Tibial nerve (tissue), 4 donors: ENCODE measurements at places on chromosomes 1 and 21.

GRCh38 chr1:152413909-152414308 lies at the start of gene CRNN:
TSS of gene CRNN (minus strand) at chr1:152414263. CDS start at chr1:152412233, 2,030 bp downstream.
- peaks cover 6% of the 10 kb centered on the region for H3K4me1 ChIP-seq
- H3K27ac ChIP-seq = no peak within 1 kb of the TSS
- no peak for DNase-seq

DNA sequence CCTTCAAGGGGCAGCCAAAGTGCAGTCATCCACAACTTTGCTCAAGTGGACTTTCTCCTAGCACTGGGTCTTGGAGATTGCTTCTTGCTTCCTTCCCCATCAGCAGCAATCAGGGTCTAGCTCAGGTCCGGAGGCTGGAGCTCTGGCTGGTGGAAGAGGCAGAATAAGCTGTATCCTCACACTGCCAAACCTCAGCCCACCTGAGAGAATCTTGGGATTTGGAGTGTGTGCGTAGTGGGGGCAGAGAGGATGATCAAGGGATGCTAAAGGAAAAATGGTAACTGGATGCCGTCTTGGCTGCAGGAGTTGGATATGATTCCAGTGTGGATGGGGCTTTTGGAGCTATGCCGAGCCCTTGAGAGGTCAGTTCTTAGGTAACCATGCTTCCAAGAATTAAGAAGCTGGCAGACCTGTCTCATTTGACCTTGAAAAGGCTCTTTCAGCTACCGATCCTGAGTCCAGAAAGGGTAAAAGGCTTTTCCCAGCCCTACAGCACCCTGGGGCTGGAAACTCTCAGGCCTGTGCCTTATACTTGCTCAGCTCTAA lies 4.5 kb upstream of the NFASC start:
- peaks cover 20% of the 10 kb centered on the region for H3K4me1 ChIP-seq
- no peak for DNase-seq

DNA sequence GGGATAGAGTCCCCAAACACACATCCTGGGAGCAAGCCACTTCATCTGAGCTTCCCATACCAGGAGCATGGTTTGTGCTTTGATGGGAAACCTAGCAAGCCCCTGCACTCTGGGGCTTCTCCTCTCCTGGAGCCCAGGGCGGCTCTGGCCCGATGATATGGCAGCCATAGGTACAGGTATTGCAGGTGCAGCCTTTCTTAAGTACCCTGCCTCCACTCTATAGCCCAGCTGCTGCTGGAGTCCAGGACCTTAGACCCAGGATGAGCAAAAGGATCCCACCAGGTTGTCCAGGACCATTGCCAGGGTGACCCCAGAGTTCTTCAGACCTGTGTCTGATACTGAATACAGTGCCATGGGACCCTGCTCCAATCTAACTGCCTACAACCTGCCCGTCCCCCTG lies 4.2 kb downstream of the C1orf226 start:
- H3K36me3 ChIP-seq = peaks cover 27% of the 10 kb centered on the region
- DNase-seq = no peak
- H3K27ac ChIP-seq = no peak overlapping the region

- no peaks in the 10 kb centered on the region for H3K27me3 ChIP-seq
- no peak overlapping the region for H3K27ac ChIP-seq
- no peak overlapping the region for H3K4me3 ChIP-seq
- H3K36me3 ChIP-seq = no peaks in the 10 kb centered on the region
- no peak for DNase-seq
- H3K4me1 ChIP-seq = no peaks in the 10 kb centered on the region
These were observed 20.4 kb downstream of the TINAGL1 start for GRCh38 chr1:31596737-31597097.

GRCh38 chr21:17461582-17461981 lies 51.3 kb upstream of the CXADR start:
- H3K4me1 ChIP-seq = no peaks in the 10 kb centered on the region
- H3K27ac ChIP-seq = no peak overlapping the region
- no peaks in the 10 kb centered on the region for H3K36me3 ChIP-seq

- H3K4me3 ChIP-seq = no peak overlapping the region
- no peaks in the 10 kb centered on the region for H3K36me3 ChIP-seq
- H3K27me3 ChIP-seq = no peaks in the 10 kb centered on the region
- H3K27ac ChIP-seq = no peak overlapping the region
- no peak for DNase-seq
These were observed 26.9 kb downstream of the EDARADD start for GRCh38 chr1:236421022-236421421.

DNA sequence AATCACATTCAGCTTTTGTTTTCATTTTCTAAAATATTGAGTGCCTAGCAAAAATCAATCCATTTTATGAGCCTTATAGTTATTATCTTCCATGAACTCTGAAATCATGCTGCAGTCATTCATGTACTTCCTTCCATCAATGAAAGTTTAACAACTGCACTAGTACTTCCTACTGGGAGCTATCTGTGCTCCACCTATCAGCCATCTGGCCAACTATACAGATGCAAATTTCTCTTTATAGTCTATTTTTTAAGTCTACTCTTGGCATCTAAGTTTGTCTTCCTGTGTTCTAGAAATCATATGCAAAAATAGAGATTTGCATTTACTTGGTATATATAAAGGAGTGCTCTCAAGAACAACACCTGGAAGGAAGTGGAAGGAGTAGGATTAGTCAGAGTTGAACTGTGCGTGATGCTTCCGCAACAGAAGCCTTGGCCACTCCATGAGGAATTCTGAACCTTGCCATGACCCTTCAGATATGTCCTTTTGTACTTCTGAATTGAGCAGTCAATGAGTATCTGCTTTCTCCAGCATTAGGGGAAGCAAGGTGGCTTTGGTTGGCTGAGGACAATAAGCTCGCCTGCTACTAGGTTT lies 403.2 kb upstream of the ADAMTS5 start:
- no peaks in the 10 kb centered on the region for H3K4me1 ChIP-seq
- no peak overlapping the region for H3K4me3 ChIP-seq
- DNase-seq = no peak
- no peaks in the 10 kb centered on the region for H3K36me3 ChIP-seq
- H3K27ac ChIP-seq = no peak overlapping the region

DNA sequence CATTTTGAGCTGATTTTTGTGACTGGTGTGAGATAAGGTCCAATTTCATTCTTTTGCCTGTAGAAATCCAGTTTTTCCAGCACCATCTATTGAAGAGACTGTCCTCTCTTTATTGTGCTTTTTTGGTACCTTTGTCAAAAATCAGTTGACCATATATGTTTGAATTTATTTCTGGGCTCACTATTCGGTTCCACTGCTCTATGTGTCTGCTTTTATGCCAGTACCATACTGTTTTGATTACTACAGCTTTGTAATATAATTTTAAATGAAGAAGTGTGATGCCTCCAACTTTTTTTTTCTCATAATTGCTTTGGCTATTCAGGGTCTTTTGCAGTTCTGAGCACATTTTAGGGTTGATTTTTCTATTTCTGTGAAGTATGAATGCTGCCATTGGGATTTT lies 69.0 kb downstream of the LAMC2 start:
- H3K27ac ChIP-seq = no peak overlapping the region
- no peak overlapping the region for H3K4me3 ChIP-seq
- no peaks in the 10 kb centered on the region for H3K4me1 ChIP-seq
- DNase-seq = no peak
- H3K36me3 ChIP-seq = no peaks in the 10 kb centered on the region
- H3K27me3 ChIP-seq = no peaks in the 10 kb centered on the region

- H3K36me3 ChIP-seq = no peaks in the 10 kb centered on the region
- no peaks in the 10 kb centered on the region for H3K27me3 ChIP-seq
- no peak overlapping the region for H3K4me3 ChIP-seq
These were observed 20.8 kb downstream of the ADAMTS5 start for GRCh38 chr21:26945916-26946675.

DNA sequence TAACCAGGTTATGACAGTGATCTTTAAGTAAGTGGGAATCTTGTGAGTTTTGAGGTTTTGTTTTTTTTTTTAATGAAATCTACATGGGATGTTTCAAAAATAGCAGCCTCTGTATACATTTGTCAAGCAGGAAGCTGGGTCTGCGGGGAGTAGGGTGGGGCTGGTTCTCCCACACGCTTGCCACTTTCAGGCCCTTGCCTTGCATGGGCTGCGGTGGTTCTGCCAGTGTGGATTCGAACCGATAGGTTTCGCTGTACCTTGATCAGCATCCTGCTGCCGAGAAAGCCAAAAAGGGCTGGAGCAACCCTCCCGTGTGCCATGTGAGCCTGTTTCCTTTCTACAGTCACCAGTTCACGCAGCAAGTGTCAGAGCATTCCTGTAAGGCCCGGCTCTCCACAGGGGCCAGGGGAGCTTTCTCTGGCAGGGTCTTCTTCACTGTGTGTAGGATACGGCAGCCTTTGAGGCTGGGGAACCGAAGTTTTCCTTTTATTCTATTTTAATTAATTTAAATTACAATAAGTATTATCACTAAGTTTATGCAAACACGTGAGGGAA lies 79.2 kb upstream of the SAMD11 start:
- H3K27me3 ChIP-seq = no peaks in the 10 kb centered on the region
- H3K4me1 ChIP-seq = no peaks in the 10 kb centered on the region
- no peak overlapping the region for H3K4me3 ChIP-seq

GRCh38 chr1:109361649-109362048 lies 36.1 kb downstream of the SORT1 start:
- H3K36me3 ChIP-seq = peaks cover 2% of the 10 kb centered on the region
- H3K27me3 ChIP-seq = no peaks in the 10 kb centered on the region
- H3K4me3 ChIP-seq = no peak overlapping the region
- no peak for DNase-seq

GRCh38 chr1:183674339-183674738 lies 21.2 kb upstream of the APOBEC4 start:
- no peak overlapping the region for H3K4me3 ChIP-seq
- H3K27me3 ChIP-seq = no peaks in the 10 kb centered on the region
- peaks cover 12% of the 10 kb centered on the region for H3K4me1 ChIP-seq
- H3K36me3 ChIP-seq = no peaks in the 10 kb centered on the region

GRCh38 chr1:184072376-184072775 lies 20.8 kb downstream of the TSEN15 start:
- H3K36me3 ChIP-seq = peaks cover 8% of the 10 kb centered on the region
- no peak overlapping the region for H3K4me3 ChIP-seq
- no peak for DNase-seq
- H3K27ac ChIP-seq = no peak overlapping the region
- H3K4me1 ChIP-seq = no peaks in the 10 kb centered on the region

GRCh38 chr21:20943561-20943997 lies 54.6 kb upstream of the NCAM2 start:
- no peak overlapping the region for H3K27ac ChIP-seq
- H3K27me3 ChIP-seq = no peaks in the 10 kb centered on the region
- no peaks in the 10 kb centered on the region for H3K36me3 ChIP-seq

DNA sequence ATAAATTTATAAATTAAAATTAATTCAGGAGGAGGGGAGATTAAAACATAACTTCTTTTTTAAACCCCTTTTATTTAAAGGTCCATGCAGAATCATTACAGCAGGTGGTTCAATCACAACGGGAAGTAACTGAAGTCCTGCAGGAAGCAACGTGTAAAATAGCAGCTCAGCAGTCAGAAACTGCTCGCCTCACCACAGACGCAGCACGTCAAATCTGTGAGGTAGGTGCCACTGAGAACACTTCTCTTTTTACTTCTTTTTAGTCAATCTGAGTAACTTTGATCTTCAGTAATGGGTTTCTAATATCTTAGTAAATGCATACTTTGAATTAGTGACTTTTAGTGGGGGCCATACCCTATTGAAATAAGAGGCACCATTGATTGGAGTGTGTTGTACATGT lies 87.0 kb downstream of the CEP350 start:
- no peaks in the 10 kb centered on the region for H3K27me3 ChIP-seq
- H3K4me3 ChIP-seq = no peak overlapping the region
- peaks cover 19% of the 10 kb centered on the region for H3K36me3 ChIP-seq

- H3K27ac ChIP-seq = no peak overlapping the region
- peaks cover 98% of the 10 kb centered on the region for H3K27me3 ChIP-seq
- no peak for DNase-seq
- H3K4me3 ChIP-seq = no peak overlapping the region
- no peaks in the 10 kb centered on the region for H3K36me3 ChIP-seq
- peaks cover 33% of the 10 kb centered on the region for H3K4me1 ChIP-seq
These were observed 1.6 kb downstream of the PAX7 start for GRCh38 chr1:18632218-18632588.

DNA sequence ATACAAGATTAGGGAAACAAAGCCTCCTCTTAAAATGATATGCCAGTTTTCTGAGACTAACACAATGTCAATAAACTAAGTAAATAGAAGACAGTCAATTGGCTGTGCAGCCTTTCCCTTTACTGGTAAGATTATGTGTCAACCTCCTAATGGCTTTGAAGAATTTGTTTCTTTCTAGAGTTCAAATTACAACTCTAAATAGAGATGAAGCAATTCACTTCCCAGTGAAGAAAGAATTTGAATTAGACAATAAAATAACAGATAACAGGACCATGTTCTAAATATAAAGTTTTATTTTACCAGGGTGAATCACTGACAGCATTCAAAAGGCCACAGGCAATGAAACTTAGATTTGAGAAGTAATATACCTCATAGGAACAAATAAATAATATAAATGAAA lies 680.3 kb downstream of the PLA2G4A start:
- no peaks in the 10 kb centered on the region for H3K4me1 ChIP-seq
- H3K4me3 ChIP-seq = no peak overlapping the region
- DNase-seq = no peak
- H3K27ac ChIP-seq = no peak overlapping the region
- no peaks in the 10 kb centered on the region for H3K27me3 ChIP-seq

- no peak overlapping the region for H3K4me3 ChIP-seq
- no peak overlapping the region for H3K27ac ChIP-seq
- DNase-seq = no peak
- H3K27me3 ChIP-seq = no peaks in the 10 kb centered on the region
- peaks cover 45% of the 10 kb centered on the region for H3K36me3 ChIP-seq
- H3K4me1 ChIP-seq = no peaks in the 10 kb centered on the region
These were observed 25.9 kb downstream of the ATG4C start for GRCh38 chr1:62809788-62810187.

- no peak overlapping the region for H3K27ac ChIP-seq
- H3K4me1 ChIP-seq = no peaks in the 10 kb centered on the region
- no peak overlapping the region for H3K4me3 ChIP-seq
- no peaks in the 10 kb centered on the region for H3K27me3 ChIP-seq
These were observed 9.6 kb downstream of the GCLM start for GRCh38 chr1:93899543-93900207.

GRCh38 chr1:178354816-178355215 lies 141.9 kb downstream of the CLEC20A start:
- no peaks in the 10 kb centered on the region for H3K4me1 ChIP-seq
- H3K4me3 ChIP-seq = no peak overlapping the region
- no peaks in the 10 kb centered on the region for H3K36me3 ChIP-seq

GRCh38 chr1:183652547-183653461 lies at the start of gene APOBEC4:
TSS of gene APOBEC4 (minus strand) at chr1:183653316. CDS start at chr1:183648781, 4,535 bp downstream.
- no peaks in the 10 kb centered on the region for H3K27me3 ChIP-seq
- H3K27ac ChIP-seq = no peak within 1 kb of the TSS
- no peak for DNase-seq

GRCh38 chr1:110055493-110056284 lies 14.8 kb downstream of the ALX3 start:
- no peaks in the 10 kb centered on the region for H3K36me3 ChIP-seq
- DNase-seq = no peak
- H3K4me3 ChIP-seq = no peak overlapping the region
- no peak overlapping the region for H3K27ac ChIP-seq
- no peaks in the 10 kb centered on the region for H3K4me1 ChIP-seq
